NCI-H1436 treated with DMSO at 0.1 percent for 48 hours (cell line): ENCODE measurements at places on chromosomes 2 and 18.

- no peak for DNase-seq
Measured at GRCh38 chr2:43292851-43293743, 66.7 kb upstream of the ZFP36L2 start.

DNA sequence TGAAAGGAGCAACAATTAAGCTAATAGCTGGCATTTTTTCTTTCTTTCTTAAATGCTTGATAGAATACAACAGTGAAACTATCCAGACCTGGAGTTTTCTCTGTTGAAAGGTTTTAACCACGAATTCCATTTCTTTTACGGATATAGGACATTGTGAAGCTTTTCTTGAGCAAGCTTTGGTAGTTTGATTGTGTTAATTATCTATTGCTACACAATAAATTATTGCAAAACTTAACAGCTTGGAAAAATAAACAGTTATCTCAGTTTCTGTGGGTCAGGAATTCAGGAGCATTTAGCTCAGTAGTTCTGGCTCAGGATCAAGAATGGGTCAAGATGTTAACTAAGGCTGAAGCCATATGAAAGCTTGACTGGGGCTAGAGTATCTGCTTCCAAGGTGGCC is 11.7 kb downstream of the PHOSPHO2 start:
- DNase-seq: no peak

DNA sequence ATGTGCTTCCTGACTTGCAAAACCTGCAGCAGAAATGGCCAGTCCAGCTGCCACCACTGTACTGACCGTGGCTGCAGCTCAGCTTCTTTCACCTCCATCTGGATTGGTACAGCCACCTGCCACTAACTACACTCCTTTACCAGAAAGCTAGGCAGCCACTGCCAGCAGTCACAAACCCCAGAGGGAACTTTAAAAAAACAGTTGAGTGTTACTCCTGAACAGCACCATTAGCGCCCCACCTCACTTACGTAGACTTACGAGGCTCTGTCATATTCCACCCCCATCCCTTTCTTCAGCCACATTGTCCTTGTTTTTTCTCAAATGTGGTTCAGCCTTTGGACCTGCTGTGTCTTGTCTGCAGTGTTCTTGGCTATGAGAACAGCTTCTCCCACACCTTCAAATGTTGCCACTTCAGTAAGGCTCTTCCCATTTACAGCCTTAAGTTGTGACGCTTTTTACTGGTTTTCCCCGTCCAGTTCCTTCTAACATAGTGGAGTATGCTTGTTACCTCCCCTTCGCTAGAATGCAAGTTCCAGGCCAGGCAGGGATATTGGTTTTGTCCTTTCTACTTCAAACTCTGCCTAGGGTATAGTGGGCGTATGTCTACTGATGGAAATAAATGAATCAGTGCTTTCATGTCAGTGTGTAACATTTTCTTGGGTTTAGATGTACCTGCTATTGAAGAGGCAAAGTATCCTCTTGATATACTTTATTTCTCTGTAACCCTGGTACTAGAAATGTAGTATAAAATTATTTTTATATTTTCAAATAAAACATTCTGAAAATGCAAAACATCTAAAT is 17.0 kb downstream of the HNRNPA3 start:
- no peak for DNase-seq

DNA sequence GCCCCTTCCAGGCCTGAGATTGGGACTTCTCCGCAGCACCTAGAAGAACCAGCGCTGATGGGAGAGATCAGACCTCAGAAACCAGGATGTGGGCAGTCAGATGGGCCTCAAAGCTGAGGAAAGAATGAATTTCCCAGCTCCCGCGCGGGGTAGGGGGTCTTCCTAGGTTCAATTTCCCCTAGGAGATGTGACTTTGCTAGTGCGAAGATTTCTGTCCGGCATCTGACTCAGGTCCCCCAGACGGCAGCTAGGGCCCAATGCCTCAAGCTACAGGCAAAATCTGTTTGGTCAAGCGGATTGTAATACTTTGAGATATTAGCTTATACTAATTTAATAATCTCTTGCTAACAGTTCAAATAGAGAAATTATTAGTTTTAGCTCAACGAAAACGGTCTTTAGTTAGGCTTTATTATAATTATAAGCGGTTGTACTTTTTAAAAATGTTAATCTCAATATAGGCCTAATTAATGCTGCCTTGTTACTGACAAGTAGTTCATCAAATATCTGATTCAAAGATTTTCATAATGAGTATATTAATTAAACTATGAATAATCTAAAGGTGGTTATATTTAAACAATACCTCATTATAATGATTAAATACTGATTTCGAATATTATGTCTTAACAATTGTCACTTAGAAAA is 5.8 kb downstream of the DLX1 start:
- no peak for DNase-seq

GRCh38 chr18:48060970-48061369 is 130.5 kb upstream of the SMAD2 start:
- DNase-seq: no peak

- no peak for DNase-seq
Measured at GRCh38 chr2:122328816-122329215, 573.4 kb downstream of the TSN start.

DNA sequence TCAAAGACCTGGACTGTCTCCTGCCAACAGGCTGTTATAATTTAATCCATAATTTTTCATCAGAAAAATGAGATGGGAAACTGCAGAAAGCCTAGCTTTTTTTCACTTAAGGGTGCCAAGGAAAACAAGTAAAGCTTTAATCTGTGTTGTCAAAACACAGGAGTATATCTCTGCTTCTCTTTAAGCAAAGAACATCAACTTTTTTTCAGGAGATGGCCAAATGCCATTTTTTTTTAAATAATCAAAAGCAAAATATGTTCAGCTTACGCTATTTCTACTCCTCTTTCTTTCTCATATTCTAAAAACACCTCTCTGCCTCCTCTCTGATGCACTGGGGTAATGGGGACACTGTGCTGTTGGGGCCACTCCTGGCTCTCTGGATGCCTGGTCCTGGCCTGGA is 73.1 kb upstream of the NXPH2 start:
- DNase-seq: no peak

DNA sequence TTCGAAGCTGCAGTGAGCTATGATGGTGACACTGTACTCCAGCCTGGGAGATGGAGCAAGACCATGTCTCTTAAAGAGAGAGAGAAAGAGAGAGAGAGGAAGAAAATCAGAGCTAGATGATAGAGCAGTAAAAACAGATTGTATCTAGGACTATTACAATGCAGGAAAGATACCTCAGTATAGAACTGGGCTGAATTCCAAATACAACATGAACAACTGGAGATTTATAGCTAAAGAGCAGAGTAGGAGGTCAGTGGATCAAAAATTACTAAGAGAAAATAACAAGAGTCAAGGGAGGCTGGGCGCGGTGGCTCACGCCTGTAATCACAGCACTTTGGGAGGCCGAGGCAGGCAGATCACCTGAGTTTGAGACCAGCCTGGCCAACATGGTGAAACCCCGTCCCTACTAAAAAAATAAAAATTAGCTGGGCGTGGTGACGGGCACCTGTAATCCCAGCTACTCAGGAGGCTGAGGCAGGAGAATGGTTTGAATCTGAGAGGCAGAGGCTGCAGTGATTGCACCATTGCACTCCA is 100.7 kb upstream of the MSH6 start:
- DNase-seq: no peak

DNA sequence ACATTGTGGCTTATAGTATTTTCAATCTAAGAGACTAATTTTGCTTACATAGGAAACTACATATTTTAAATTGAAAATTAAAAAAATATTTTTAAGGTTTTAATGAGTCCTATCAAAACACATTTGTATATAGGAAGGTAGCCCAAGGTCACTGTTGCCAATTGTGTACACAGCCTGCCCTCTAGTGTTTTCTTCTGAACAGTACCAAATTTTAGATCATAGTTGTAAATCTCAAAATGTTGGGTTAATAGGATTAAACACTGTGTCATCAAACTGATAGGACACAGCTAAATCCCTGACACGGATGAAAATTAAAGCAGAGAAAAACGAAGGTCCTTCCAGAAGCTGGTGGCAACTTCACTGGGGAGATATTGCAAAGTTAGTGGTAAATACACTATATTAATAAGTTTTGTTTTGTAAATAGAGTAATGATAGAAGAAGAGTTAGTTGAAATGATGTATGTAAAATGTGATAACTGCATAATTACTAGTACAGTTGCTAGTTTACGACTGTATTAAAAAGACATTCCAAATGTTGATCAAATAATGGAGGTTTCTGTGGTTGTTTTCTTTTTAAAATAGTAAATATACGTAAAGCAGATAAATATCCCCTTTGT is 19.7 kb downstream of the CLUL1 start:
- no peak for DNase-seq

DNA sequence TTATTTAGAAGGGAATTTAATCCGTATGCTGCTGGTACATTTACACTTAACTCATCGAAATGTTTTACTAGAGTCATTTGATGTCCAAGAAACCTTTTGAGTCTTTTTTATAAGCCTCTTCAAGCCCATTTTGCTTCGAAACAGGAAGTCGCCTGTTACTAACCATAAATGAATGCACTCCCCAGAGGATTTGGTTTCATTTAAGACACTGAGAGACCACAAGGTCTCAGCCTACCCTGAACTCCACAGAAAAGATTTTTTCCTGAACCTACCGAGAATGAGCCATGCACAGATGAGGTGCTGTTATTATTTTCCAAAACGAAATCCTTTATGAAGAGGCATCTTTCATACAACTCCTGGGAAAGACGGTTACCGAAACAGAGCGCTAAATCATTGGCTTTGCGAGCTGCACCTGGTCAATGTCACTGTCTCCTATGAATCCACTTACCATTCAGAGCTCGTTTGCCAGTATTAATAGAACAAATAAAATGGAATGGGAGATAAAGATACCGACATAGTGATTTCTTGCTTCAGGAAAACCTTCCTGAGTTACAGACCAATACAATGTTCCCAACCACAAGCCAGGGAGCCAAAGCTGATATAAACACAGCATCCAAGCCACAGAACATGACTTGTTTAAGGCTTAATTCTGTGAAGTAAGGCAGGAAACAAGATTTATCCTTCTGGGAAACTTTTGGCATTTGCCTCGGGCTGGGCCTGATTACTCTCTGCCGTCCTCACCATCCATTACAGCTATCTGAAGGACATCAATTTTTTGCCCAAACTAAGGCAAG is 382.1 kb downstream of the OSR1 start:
- peak; percentile 62 for DNase-seq

DNA sequence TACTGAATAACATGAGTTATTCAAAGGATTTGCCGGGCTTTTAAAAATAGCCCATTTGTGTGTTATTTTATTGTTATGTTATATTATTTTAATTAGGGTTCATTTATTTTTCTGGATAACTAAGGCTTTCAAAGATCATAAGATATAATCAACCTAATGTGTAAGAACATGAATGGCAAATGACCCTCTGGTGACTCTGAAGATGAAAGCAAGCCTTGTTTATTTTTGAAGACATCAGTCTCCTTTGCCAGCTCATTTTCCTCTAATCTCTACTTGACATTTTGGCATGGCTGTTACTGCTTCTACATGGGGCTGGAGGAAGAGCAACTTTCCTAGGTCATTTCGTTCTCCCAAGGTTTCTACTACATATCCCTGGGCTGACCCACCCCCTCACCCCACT is 10.6 kb downstream of the FAP start:
- DNase-seq: no peak

DNA sequence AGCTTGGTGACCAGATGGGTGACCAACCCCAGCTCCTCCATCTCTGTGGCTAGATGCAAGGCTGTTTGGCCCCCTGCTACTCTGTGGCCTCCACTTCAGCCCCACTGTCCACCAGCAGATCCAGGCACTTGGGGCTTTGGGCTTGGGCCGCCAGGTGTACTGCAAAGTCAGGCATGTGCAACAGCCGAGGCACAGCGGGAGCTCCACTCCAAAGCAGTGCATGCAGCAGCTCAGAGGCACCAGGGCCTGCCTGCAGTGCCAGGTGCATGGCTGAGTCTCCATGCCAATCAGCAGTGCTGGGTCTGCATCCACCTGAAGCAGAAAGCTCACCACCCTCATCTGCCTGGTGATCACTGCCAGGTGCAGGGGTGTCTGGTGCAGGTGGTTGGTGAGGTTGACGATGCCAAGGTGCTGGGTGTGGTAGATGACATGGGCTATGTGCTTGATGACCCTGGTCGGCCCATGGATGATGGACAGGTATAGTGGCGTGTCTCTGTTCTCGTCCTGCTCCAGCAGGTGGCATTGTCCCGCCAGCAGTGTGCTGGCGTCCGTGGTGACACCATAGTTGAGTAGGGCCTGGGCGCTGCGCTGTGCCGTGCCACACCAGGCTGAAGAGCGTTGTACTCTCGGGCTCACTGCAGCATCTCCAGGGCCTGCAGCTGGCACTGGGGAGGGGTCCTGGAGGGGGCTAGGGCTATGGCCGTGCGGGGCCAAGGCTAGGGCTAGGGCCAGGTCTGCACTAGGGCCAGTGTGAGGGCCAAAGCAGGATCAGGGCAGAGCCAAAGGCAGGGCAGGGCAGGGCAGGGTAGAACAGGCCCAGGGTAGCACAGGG is 1.0 kb upstream of the ANKRD62 start:
- DNase-seq: no peak

GRCh38 chr2:9212661-9213411 is 6.2 kb downstream of the ASAP2 start:
- DNase-seq: no peak

- DNase-seq: no peak
Measured at GRCh38 chr2:159065313-159065712, 96.9 kb downstream of the TANC1 start.
